ENCODE measurements at places on chromosomes 7 and 10. TPM values are rescaled to one million over a fixed set of nuclear protein-coding genes. Genes with fewer than 3 reads are reported as not detected.

- peak; percentile 61 for DNase-seq
Observed at GRCh38 chr10:15084502-15084922, 4.1 kb downstream of the ACBD7 start.

CCDC186 gene
- 5.1 TPM for total RNA-seq

THSD7A gene
- total RNA-seq: not detected

LRMDA gene
- total RNA-seq: not detected

IFIT2 gene
- total RNA-seq: 18.7 TPM

VIM gene
- 7,091 TPM for total RNA-seq

GRCh38 chr10:52652431-52653262 is 119.9 kb downstream of the MBL2 start:
- DNase-seq: peak; percentile 60

- peak; percentile 69 for DNase-seq
Observed at GRCh38 chr7:138001529-138002095, at the start of gene CREB3L2. Gene CREB3L2, minus strand, starts transcription at chr7:138002086. Its CDS starts 381 bp downstream, at chr7:138001705.

DNA sequence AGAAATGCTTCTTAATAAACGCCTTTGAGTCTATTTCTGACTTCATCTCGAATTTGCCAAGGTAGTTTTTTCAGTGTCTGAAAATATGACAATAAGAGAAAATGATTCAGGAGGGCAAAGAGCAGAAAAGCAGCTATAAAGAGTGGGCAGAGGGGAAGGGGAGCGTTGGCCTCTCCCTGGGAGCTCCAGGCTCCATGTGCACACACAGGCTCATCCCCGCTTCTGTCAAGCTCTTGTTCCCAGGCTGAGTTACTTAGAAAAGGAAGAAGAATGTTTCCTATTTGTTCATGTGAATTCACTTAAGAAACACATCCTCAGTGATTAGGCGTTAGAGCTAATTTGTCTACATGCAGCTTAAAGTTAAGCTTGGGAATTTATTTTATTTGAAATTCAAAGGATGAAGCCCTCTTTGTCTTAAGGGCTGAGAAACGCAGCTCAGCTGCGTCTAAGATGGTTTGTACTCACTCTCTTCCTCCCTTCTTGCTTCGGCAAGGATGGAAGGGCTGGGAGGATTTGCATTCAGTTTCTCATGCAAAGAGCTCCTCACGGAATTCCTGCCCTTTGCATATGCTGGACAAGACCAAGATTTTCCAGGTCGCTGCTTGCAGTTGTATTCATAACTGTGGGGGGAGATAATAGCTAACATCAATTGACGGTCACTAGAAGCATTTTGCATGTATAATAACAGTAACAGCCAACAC is 29.0 kb upstream of the ATXN7L1 start:
- no peak for DNase-seq

RSBN1L gene
- total RNA-seq: 11.2 TPM

VGF gene
- 0.63 TPM for total RNA-seq
